ENCODE measurements at places on chromosomes 2 and 18. TPM values are rescaled to one million over a fixed set of nuclear protein-coding genes. Genes with fewer than 3 reads are reported as not detected.

The ZSCAN30 gene
- total RNA-seq: 15.6 TPM

The POLR1B gene
- 36.2 TPM for total RNA-seq

The LCT gene
- 0.74 TPM for total RNA-seq

The ERBB4 gene
- not detected for total RNA-seq

The MYCN gene
- not detected for total RNA-seq
